ENCODE measurements at places on chromosomes 6 and 20.

DNA sequence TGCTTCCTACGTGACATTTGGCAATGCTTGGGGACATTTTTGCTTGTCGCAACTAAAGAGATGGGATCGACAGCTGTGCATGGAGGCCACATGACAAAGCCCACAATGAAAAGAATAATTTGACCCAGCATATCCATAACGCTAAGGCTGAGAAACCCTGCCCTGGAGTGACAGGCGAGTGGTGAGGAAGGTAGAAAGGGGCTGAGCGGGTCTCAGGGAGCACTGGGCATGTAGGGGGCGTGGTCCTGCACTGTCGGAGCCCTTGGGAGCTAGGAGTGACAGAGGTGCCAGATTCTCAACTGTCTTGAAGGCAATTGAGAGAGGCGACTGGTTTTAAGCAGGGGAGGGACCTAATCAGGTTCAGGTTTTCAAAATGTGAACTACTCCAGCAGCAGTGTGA, 13.6 kb downstream of the GGTLC1 start:
- no peak for DNase-seq

- no peak for DNase-seq
These were observed 23.5 kb downstream of the CFAP206 start for GRCh38 chr6:87431263-87431662.

GRCh38 chr6:16358531-16359138, 120.2 kb downstream of the GMPR start:
- no peak for DNase-seq

DNA sequence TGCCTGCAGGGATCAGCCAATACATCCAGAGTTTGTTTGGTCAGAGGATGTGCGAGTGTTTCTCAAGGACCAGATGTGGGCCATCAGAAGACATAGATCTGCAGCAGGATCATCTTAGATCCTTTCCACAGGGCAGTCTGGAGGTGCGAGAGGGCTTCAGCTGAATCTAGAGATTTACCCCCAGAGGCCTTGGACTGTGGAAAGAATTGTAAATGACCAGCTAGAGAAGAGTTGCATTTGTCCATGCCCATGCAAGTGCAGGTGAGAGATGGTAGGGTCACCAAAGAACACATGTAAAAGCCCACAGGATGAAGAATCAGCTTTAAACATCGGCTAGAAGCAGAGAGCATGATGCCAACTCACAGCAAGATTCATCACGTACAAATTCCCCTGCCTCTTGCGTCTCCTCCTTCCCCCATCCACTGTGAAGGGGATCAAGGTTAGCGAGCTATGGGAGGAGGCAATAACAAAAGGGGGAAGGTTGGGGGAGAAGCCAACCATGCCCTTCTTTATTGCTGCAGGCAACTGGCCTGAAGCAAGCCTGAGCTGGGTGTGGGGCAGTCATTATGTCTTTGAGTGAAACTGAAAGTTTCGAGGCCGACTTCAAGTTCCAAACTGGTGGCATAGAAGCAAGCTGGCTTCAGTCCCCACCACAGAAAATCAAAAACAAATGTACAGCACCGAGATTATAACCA, 83.5 kb downstream of the SCML4 start:
- no peak for DNase-seq

GRCh38 chr6:80095600-80095999, 10.9 kb upstream of the BCKDHB start:
- DNase-seq: no peak

DNA sequence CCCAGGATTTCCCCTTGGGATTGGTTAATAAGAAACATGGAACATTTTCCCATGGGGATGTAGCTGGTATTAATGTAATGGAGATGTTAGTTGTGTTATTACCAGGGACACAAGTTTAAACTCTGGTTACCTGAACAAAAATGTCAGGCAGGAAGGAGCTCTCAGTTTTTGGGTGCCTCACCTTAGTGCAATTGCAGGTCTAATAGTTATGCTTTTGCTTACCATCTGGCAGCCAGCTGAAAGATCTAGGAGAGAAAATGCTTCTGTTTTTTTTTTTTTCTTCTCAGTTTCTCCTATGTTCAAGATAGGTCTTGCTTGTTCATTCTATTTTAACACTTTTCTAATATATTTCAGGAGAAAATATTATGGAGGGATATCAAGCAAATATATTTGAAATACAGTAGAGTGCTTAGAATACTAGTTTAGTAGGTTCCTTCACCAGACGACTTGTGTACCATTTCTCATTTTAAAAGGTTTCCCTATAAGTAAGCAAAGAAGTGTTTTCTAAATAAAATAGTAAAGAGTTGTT, 4.2 kb upstream of the UBE2J1 start:
- no peak for DNase-seq

- DNase-seq: no peak
These were observed 10.4 kb upstream of the SNX9 start for GRCh38 chr6:157812425-157813171.

- DNase-seq: no peak
These were observed 4.5 kb downstream of the TEAD3 start for GRCh38 chr6:35492258-35492973.

- DNase-seq: no peak
These were observed 56.3 kb upstream of the EYA4 start for GRCh38 chr6:133184798-133185372.

DNA sequence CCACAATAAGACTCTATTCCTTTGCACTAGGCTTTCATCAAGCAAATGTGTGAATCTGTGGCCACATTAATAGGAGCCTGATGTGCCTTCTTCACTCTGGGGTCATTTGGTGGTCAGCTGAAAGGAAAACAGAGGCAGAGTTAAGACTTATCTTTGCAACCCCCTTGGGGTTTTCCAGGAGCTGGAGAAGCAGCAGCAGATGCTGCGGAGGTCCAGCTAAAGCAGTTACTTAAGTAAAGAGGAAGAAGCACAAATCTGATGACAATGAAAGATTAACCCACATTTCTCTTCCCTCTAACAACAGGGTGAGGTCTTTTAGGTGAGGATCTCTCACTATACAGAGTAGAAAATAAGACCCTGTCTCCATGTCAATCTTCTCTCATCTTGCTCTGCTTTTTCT, 45.4 kb upstream of the QKI start:
- no peak for DNase-seq

DNA sequence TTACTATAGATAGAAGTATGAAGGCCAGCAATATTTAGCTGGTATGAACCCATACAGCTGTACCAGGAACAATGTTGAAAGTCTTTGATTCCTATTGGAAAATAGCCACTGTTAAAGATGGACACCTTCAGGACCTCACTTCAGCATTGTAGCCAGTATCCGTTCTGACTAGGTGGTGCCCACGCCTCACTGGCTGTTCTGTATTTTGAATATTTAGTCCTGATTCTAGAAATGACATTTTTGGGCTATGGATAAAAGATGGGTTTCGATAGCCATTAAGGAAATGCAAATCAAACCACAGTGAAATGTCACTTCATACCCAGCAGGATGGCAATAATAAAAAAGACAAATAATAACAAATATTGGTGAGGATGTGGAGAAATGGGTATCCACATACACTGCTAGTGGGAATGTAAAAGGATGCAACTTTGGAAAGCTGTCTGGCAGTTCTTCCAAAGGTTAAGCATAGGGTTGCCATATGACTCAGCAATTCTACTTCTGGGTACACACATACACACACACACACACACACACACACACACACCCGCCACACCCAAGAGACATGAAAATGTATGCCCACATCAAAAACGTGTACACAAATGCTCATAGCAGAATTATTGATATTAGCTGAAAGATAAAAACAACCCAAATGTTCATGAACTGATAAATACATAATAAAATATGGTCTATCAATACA, 56.8 kb downstream of the UTRN start:
- no peak for DNase-seq

GRCh38 chr6:28944412-28944865, 20.7 kb upstream of the TRIM27 start:
- peak; percentile 64 for DNase-seq

GRCh38 chr6:145227593-145227992, 507.7 kb downstream of the EPM2A start:
- DNase-seq: no peak

GRCh38 chr20:2771631-2772080, 28.8 kb downstream of the CPXM1 start:
- no peak for DNase-seq

DNA sequence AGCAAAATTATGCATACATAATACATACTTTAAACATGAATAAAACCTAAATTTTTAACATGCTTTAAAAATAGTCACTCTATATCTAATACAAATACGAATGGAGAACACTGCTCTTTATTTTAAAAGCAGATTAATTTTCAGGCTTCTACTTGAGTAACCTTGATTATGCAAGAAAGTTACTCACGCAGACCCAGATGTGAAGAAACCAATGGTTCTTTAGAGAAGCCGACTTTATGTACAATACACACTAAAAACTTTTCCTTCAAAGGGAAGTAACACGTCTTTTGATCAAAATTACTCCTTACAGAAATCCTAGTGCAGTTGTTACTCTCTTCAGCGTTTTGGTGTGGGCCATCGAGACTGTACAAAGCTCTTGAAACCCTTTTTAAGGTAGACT, 136.9 kb upstream of the SLC22A16 start:
- DNase-seq: no peak

GRCh38 chr6:66496659-66497058, 789.6 kb upstream of the EYS start:
- DNase-seq: no peak

DNA sequence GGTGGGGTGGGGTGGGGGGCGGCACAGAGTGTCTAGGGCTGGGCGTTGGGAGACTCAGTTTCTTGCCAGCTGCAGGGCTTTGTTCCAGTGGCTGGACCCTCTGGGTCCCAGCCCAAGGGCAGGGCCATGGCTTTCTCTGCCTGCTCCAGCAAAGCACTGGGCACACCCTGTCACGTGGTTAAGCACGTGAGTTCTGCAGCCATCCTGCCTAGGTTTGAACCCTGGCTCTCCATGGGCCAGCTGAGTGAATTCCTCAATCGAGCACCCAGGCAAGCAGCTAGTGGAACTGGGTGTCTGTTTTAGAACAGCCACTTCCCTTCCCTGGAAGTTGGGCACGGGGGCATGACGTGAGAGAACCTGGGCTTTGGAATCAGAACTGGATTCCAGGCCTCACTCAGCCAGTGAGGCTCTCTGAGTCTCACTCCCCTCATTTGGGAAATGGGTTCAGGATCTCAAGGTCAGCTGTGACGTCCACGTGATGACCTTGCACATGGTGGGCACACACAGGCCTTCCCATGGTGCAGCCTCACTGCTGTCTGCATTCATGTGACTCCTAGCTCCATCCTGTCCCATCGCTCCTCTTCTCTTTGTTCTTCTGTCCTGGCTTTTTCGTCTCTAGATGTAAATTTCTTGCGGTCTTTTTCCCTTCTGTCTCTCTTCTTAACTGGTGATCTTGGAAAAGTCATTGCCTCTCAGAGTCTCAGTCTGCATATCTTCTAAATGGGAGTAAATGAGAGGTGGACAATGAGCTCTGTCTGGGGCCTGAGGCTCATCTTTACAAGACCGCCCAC, 45.9 kb downstream of the NOL4L start:
- no peak for DNase-seq

DNA sequence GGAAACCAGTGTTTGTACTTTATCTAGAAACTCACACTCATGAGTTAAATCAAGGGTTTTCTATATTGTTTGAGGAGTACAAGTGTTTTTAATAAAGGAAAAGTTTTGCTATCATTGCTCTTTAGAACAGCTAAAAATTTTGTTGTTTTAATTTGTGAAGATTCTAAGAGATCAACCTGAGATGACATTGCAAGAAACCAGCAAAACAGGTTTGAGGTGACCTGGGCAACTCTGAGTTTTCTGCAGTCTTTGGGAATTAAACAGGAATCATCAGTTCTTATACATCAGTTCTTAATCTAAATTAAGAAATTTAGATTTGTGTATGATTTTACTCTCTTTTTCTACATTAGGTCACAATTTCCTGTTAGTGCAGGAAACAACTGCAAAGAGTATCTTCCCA, 114.5 kb downstream of the JAG1 start:
- no peak for DNase-seq

- peak; percentile 18 for DNase-seq
These were observed 46.9 kb upstream of the ENPP5 start for GRCh38 chr6:46217671-46218131.

Data from caudate nucleus (tissue), 63 donors.